Bladder microvascular endothelial cell (primary cell): ENCODE measurements at places on chromosomes 7 and 10. TPM values are rescaled to one million over a fixed set of nuclear protein-coding genes. Genes with fewer than 3 reads are reported as not detected.

Gene SPAM1
- total RNA-seq = not detected in 2 replicates

Gene INHBA
- 2.6 and 7.0 TPM in 2 replicates for total RNA-seq

Gene NANOS1
- 0.16 and 0.25 TPM in 2 replicates for total RNA-seq

Gene MAGI2
- total RNA-seq = 0.81 and 3.0 TPM in 2 replicates

Gene CALML5
- not detected in 2 replicates for total RNA-seq

Gene PCDH15
- under 0.01 TPM in 1 of 2 replicates, not detected in the other for total RNA-seq
